ENCODE measurements at places on chromosomes 1 and 21.

- DNase-seq, result no peak
Observed at GRCh38 chr1:15439325-15439724, 1.1 kb downstream of the CTRC start.

DNA sequence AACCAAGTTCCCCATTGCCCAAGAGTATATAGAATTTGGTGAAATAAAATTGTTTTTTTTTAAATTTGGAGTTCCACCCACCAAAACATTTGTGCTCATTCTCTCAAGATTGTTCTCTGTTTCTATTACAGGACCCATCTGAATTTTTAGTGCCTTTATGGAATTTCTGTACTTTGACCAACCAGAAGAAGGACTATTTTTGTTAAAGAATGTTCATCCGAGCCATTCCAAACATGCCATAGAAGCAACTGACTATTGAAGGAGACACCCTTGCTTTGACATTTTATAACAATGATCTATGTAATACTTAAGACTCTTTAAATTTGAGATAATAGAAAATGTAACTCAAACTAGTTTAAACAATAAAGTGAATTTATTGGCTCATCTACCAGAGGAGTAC, 655.7 kb upstream of the ADAMTS5 start:
- no peak for DNase-seq

- DNase-seq, result no peak
Observed at GRCh38 chr1:27646676-27647075, 11.7 kb upstream of the FGR start.

DNA sequence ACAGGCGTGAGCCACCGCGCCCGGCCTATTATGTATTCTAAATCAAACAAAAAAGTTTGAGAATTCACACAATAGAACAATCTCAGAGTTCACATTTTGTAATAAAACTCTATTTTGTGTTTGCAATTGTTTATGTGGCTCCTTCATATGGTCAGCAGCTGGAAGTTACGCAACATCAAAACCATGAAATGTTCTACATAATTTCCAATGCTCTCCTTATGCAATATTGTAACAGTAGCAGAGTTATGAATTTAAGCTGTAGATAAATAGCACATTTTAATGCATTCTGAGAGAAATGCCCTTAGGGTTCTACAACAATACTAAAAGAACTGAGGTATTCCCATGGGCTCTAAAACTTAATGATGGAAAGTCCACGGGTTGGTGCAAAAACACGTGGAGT, 62.3 kb upstream of the COL11A1 start:
- DNase-seq, result no peak

DNA sequence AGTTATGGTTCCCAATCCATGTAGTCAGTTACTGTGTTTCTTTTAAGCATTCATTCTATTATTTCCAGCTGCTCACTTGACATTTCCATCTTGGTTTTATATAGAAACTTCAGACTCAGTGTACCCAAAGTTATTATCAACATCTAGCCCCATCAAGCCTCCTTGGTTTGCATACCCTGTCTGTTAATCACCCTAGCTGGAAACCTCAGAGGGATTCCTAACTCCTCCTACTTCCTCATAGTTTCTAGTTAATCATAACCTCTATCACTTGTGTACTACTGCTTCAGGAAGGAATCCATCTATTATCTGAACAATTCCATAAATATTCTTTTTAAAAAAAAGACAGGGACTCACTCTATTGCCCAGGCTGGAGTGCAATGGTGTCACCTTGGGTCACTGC, 293.3 kb downstream of the SDCCAG8 start:
- DNase-seq, result no peak

GRCh38 chr1:113320272-113320671, 70.0 kb upstream of the MAGI3 start:
- no peak for DNase-seq

GRCh38 chr21:42171091-42172053, 47.6 kb upstream of the ABCG1 start:
- no peak for DNase-seq

GRCh38 chr1:180544050-180544449, 14.7 kb upstream of the OVAAL start:
- no peak for DNase-seq

DNA sequence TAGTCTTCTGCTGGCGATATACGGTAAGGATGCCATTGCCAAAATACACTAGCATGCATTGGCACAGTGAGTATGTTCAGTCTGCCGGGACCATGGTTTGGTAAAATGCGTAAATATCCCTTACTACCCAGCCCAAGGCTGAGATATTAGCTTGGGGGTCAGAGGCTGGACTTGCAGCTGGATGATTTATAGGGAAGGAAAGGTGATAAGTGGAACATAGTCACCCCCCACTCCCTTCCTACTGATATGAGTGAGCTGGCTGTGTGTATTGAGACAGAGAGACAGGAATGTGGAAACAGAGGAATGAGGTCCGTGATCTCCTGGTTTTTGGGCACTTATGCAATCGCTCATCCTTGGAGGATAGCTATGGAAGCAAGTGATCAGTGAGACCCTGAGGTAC, 642.8 kb downstream of the KCNT2 start:
- no peak for DNase-seq

GRCh38 chr1:66809736-66810326, 8.8 kb upstream of the INSL5 start:
- no peak for DNase-seq

DNA sequence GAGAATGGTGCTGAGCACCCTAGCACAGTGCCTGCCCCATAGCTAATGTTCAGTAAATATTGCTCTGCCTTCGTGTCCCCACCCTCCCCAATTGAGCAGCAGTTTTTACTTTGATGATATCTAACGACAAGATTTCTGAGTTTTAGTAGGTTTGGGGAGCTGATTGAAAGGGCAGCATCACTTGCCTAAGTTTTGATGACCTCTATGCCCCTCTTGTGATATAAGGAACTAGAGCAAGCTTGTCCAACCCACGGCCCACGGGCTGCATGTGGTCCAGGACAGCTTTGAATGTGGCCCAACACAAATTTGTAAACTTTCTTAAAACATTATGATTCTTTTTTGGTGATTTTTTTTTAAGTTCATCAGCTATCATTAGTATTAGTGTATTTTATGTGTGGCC, 1.6 kb downstream of the CNIH4 start:
- no peak for DNase-seq

- no peak for DNase-seq
Observed at GRCh38 chr1:97893844-97894243, 27.0 kb downstream of the DPYD start.

GRCh38 chr1:223712850-223713474, 623 bp downstream of the CAPN2 start:
- no peak for DNase-seq

GRCh38 chr1:229148743-229149142, 122.2 kb upstream of the RAB4A start:
- DNase-seq, result no peak

- DNase-seq, result no peak
Observed at GRCh38 chr1:90722874-90723589, 5.9 kb upstream of the BARHL2 start.

- no peak for DNase-seq
Observed at GRCh38 chr1:116880917-116881316, 28.8 kb upstream of the PTGFRN start.

- no peak for DNase-seq
Observed at GRCh38 chr1:245155272-245156040, 671 bp downstream of the KIF26B start.

GRCh38 chr1:55155522-55155921, 59.6 kb downstream of the USP24 start:
- DNase-seq, result no peak

- no peak for DNase-seq
Observed at GRCh38 chr1:201307231-201307630, 23.9 kb downstream of the PKP1 start.

- no peak for DNase-seq
Observed at GRCh38 chr1:15251857-15252835, 5.1 kb downstream of the FHAD1 start.

GRCh38 chr1:63635681-63636080, 42.5 kb downstream of the PGM1 start:
- DNase-seq, result no peak

DNA sequence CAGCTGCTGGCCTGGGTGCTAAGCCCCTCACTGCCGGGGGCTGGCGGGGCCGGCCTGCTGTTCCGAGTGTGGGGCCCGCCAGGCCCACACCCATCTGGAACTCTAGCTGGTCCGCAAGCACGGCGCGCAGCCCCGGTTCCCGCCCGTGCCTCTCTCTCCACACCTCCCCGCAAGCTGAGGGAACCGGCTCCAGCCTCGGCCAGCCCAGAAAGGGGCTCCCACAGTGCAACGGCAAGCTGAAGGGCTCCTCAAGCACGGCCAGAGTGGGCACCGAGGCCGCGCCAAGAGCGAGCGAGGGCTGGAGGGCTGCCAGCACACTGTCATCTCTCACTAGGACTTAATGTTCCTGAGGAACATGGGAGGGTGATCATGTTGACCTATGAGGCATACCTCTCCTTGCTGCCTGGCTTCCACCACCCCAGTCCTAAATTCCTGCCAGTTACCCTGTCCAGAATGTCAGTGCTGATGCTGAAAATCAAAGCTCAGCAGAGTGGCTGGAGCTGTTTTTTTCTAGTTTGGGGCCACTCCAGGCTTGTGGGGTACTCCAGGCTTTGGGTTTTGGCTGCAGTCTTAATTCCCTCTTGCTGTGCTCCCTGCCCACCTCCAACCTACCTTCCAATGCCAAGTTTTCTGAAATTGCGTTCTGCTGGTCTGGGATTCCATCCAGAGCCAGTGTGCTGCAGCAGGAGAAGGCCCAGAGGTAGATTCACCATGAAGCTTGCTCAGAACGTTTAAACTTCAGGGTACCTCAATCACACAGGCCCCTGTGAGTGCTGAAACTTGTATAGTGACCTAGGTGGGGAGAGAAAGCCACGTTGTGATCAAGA, 44.2 kb upstream of the LPGAT1 start:
- no peak for DNase-seq

DNA sequence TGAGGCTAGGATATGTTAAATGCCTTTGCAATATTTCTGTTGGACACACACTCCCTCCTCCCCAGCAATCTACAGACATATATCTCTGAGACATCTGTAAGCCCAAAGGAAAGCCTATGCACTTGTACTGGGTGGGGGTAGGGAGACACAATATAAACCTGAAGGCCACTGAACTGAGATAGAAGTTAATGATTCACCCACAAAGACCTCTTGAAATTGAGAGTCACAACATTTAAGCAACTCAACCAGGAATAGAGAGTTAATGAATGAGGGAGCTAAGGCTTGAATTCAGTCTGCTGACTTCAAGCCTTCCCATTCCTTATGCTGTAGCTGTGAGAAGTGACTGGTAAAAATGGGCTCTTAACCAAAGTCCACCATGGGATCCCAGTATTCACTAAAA, 5.0 kb downstream of the OR10J1 start:
- DNase-seq, result no peak

DNA sequence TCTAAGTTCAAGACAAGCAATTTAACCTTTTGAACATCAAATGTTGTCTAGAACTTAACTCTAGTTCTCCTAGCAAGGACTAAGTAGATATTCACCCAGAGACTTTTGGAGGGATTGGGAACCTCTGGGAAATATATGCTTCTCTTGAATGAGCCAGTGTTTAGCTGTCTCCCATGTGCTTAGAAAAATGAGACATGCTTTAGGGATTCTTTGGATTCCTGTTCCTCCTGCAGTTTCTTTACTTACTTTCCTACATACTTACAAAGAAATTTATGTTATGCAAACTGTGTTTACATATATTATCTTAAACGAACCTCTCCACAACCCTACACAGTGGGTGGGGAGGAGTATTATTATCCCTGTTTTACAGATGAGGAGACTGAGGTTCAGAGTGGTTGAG, 39.2 kb downstream of the RNASEL start:
- no peak for DNase-seq

- DNase-seq, result no peak
Observed at GRCh38 chr1:6299557-6300165, 38.8 kb upstream of the GPR153 start.

DNA sequence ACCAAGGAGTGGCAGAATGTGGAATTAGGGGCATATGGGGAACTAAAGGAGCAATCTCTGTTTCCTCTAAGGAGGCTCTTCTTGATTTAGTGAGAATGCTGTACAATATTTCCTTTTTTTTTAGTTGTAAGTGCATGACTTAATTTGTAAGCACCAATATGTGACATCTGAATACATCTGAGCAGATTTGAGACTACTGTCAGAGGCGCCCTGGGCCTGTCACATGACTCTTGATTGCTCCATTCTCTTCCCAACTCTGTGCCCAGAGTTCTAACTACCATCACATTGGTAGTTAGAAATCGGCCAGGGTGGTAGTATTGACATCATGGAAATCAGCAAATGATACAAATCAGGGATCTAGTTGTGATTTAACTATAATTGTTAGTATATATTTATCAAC, 110.1 kb upstream of the LMO4 start:
- DNase-seq, result no peak

GRCh38 chr1:26546375-26546774, 16.8 kb downstream of the RPS6KA1 start:
- no peak for DNase-seq

DNA sequence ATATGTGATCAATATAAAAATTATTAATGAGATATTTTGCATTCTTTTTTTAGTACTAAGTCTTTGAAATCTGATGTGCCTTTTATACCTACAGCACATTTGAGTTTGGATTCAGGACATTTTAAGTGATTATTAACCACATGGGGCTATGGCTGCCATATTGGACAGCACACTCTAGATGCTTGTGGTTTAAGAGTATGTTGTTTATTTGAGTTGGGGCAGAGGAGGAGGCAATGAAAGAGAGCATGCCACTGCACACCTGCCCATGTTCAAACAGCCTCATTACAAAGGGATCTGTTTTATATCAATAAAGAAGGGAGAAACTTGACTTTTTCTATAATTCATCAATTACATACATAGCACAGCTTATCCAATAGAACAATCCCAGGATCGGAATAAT, 99.4 kb upstream of the EDEM3 start:
- DNase-seq, result no peak

GRCh38 chr1:164796916-164797315, 237.9 kb downstream of the PBX1 start:
- DNase-seq, result no peak

- DNase-seq, result no peak
Observed at GRCh38 chr1:167333124-167333523, 112.4 kb downstream of the POU2F1 start.

GRCh38 chr1:98659879-98660278, 1.6 kb upstream of the SNX7 start:
- DNase-seq, result no peak

- no peak for DNase-seq
Observed at GRCh38 chr1:47536646-47537118, 98.8 kb downstream of the FOXD2 start.

DNA sequence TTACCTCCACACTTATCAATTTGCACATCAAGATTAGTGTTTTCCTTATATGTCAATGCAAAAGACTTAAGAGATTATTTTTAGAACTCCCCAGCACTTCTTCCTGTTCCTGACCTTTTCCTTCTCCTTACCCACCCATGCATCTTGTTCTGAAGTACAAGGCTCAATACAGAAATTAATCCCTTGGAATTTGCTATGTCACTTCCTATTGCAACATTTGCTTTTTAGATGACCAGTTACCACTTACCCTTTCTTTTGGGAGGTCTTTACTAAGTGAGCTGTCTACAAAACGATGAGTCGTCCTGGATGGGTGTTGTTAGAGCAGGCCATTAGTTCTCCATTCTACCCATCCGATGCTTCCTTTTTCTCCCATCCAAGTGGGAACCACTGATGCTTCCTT, 221.2 kb downstream of the FMN2 start:
- no peak for DNase-seq

- no peak for DNase-seq
Observed at GRCh38 chr21:32304998-32305397, 6.3 kb downstream of the MRAP start.

- DNase-seq, result no peak
Observed at GRCh38 chr1:182783068-182783467, 6.5 kb upstream of the NPL start.

GRCh38 chr1:89724369-89725010, 91.6 kb downstream of the LRRC8C start:
- DNase-seq, result no peak

- no peak for DNase-seq
Observed at GRCh38 chr1:29211086-29212030, 19.4 kb downstream of the MECR start.
